ENCODE measurements at places on chromosomes 7 and 10.

- DNase-seq: no peak
Measured at GRCh38 chr10:59687657-59688056, 22.0 kb downstream of the SLC16A9 start.

GRCh38 chr7:28798274-28798673 lies 159.9 kb downstream of the TRIL start:
- DNase-seq: no peak

DNA sequence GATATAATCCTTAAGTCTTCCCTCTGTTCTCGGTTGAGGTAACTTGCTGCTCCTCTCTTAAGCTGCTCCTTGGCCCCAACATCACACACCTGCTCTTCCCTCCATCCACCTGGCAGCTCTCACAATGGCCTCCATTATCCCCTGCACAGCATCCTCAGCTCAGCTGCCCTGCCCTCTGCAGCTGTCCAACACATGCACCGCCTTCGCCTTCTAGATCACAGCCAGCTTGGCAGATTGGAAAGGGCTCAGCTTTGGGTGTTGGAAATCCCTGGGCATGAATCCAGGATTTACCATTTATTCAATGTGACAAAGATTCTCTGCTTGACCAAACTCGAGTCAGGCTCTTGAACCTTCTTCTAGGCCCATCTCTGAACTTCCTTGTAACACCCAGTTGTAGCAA lies 20.6 kb downstream of the RGR start:
- no peak for DNase-seq

DNA sequence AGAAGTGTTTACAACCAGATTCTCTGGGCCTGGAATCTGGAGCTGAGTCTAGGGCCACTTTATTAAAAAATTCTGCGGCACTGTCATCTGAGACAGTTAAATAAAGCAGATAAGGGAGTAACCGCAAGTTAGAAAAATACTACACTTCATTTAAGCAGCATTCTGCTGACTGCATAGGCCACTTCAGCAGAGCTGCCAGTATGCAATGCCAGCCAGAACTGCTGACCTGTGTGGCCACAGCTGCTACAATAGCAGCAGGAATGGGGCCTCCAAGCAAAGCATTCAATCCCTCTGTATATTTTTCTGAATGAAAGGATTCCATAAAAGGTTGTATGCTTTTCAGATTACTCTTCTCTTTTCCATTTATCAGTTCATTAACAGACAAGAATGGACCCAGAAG lies 136.0 kb downstream of the COL28A1 start:
- DNase-seq: no peak

DNA sequence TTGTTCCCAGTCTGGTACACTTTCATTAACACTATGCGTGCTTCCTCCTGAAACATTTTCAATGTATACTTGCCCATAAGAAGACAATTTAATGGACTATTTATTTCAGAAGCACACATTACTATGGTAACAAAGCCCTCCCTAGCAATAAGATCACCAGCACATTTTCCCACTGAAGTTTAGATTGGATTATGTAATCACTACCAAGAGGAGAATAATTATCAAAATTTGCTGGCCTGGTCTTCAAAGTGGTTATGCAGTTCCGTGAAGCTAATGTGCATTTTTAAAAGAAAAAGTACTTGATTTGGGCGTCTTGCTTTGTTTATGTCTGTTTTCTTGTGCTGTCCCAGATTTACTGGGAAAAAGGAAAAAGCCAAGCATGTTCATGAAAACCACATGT lies 61.9 kb downstream of the AP3M1 start:
- no peak for DNase-seq

- no peak for DNase-seq
Measured at GRCh38 chr7:108205311-108205710, 75.2 kb upstream of the LAMB4 start.

DNA sequence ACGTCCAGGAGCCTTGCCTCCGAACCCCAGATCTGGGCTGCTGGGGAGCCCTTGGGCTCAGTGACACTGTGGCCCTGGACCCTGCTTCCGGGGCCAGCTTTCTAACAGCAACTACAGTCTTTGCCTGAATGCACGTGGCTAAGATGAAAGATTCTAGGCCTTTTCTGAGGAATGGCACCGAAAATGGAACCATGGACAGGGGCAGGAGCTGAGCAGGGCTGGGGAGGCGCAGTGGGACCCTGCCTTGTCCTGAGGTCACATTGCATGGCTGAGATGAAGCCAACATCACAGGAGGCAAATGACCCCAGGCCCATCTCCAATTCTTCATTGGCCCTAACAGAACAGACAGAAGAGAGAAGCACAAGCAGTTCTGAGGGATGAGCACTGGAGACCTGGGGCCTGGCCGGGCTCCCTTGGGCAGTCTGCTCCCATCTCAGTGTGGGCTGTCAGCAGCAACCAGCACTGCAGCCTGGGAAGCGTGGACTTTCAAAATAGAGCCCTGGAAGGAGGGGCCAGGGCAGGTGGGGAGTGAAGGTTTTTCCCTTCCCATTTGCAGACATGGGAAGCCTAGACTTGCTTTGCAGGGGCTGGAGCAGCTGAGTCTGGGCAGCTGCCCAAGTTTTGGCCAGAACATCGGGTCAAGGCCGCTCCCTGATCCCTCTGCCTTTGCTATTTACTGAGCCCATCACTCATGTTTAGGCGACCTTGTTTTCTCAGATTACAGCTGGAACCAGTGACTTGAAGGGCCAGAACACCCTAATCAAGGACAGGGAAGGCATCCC lies 114.4 kb upstream of the TCERG1L start:
- no peak for DNase-seq

DNA sequence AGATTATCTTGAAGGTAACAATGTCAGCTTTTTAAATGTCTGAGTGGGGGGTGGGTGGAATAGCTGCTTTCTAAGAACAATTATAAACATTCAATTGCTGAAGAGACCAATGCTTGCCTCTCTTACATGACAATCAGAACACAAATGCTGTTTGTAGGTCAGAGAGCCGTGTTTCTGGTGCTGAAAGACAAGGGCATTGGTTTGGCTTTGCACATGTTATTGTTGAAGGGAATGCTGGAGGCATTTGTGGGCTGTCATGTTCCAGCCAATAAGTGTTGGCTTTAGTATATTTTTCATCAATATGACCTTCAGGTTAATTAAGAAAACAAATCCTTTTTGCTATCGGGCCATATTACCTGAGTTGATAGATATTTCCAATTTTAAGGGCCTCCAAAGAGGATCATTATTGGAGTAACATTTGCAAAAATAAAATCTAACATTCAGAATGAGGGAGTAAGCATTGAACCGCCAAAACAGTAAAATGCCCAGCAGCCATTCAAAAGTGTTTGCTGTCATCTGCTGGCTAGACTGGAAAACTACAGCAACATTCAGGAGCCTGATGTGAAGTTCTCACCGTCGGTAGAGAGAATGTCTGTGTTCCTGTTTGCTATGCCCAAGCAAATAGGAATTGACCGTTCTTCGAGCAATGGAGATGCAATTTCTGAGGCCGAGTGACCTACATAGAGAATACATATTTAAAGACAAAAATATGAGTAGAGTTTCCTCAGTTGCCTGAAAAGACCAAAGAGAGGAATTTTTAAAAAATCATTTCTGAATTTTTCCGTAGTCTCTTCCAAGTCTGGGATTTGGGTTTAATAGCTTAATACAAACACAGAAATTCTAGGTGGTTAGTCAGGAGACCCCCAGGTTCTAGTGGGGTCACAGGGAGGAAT lies 118.9 kb downstream of the APBB1IP start:
- no peak for DNase-seq

DNA sequence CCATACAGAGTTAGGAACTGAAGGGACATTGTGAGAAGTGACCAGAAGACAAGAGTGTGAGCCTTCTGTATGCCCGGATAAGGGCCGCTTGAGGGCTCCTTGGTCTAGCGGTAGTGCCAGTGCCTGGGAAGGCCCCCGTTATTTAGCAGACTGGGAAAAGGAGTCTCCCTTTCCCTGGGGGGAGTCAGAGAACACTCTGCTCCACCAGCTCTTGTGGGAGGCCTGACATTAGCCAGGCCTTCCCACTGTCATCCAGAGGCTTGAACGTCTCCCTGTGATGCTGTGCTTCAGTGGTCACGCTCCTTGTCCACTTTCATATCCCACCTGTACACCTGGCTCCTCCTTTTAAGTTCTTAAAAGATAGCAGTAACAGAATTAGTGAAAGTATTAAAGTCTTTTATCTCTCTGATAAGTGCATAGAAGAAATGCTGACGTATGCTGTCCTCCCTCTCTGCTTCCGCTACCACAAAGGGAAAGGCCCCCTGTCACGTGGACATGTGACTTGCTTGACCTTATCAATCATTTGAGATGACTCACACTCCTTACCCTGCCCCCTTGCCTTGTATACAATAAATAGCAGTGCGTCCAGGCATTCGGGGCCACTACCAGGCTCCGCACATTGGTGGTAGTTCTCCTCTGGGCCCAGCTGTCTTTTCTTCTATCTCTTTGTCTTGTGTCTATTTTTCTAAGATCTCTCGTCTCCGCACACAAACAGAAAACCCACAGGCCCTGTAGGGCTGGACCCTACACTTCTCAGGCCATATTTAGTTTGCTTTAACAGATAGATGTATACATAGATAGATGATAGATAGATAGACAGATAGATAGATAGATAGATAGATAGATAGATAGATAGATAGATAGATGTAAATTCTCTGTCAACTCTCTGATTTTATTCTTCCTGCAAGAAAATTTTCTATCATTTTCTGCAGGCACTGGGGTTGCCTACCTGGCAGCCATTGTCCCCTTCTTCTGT lies 131.5 kb upstream of the JCAD start:
- DNase-seq: no peak

DNA sequence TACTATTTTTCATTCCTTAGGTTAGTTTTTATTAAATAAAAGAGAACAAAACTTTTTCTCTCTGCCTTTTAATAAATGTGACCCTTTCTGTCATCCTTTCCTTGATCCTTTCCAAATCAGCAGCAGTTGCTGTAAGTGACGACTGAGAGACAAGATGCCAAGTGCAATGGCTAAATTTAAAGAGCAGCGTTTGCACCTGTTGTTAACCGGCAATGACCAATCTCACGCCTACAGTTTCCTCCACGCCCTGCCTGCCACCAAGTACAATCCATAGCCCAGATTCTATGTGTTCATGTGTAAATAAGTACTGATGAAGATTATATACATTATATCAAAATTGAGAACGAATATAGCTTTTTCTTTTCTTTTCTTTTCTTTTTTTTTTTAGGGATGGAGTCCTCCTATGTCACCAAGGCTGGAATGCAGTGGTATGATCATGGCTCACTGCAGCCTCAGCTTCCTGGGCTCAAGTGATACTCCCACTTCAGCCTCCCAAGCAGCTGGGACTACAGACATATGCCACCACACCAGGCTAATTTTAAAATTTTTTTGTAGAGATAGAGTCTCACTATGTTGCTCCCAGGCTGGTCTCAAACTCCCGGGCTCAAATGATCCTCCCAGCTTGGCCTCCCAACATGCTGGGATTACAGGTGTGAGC lies 6.5 kb upstream of the MCU start:
- DNase-seq: no peak

- no peak for DNase-seq
Measured at GRCh38 chr10:14623931-14624330, 150.8 kb downstream of the FAM107B start.

DNA sequence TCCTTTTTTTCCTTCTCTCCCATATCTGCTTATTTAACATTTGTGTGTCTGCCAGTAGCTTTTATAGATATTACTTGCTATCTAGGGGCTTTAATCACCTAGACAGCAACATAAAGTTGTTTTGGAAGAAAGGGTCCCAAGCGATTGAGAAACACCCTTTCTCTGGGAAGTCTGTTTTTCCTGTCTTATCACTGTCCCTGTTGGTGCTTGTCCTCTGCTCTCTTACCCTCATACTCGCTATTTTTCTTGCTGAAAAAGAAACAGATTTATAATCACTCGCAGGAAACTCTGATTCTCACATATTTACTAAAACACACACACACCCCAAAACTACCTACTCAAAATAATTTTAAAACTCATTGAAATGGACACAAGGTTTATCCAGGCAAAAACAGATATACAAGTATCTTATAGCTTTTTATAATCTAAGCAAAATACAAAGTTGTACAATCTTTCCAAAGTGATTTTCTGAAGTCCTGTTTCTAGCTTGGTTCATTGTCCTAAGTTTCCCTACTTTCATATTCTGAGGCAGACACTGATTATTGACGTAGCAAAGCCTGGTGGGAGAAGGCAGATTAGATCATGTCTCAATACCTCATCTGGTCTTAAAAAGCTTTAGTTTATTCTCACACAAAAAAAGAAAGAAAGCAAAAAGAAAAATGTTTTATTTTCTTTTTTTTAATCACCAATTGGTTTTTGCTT lies 157.3 kb downstream of the CACNA2D1 start:
- DNase-seq: no peak

GRCh38 chr7:87511510-87511909 lies 36.0 kb upstream of the ABCB4 start:
- no peak for DNase-seq

DNA sequence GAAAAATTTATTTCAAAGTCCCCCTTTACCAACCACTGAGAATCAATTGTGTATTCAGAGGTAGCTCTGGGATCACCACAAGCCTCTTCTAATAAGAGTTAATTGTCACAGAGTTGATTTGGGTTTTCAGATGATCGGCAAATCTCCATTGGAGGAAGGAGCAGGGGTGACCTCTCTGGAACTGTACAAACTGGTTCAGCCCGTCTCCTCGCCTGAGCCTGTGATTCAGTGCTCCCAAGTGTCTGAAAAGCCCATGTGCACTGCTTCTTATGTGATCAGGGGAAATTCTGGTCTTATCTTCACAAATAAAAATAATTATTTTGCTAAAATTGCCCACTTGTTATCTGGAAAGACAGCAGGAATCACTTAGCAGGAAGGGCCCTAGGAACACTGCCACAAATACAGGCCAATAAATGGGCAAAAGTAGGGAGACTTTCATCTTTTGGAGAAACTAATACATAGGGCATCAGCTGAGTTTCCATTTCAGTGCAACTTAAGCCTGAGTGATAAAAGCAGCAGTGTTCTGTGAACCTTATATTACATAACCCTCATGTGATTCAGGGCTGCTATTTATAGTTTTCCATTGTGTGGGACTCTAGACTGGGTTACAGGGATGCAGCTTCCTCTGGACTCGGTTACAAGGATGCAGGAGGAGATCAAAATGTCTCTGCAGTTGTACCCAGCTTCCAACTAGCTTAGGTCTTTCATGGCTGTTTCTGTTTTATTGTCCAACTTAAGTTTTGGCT lies 32.3 kb downstream of the CDK1 start:
- no peak for DNase-seq

DNA sequence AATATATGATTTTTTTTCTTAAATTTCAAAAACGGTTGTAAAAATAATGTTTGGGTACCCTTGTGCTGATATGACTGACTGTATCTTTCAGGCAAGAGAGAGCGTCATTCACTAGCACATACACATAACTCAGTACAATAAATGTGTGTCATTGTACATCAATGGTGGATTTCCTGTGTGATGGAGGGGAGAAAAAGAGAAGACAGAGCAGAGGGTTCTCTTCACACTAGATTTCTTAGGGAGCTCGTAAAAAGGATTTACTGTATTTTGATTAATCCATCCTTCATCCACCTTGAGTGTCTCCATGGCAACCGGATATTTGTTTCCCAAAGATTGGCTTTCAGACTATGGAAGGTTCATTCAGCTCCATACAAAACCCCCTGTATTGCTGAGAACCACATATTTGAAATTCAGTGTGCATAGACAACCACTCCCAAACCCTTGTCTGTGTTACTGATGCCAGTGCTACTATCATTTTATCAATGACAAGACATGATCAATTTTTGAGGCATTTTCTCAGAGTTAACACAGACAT lies 150.6 kb downstream of the AKR1D1 start:
- no peak for DNase-seq

GRCh38 chr10:95480102-95480900 lies 80.9 kb downstream of the SORBS1 start:
- DNase-seq: no peak

- no peak for DNase-seq
Measured at GRCh38 chr10:88089498-88089897, 226.1 kb downstream of the PTEN start.

- DNase-seq: no peak
Measured at GRCh38 chr7:17490825-17491224, 192.4 kb downstream of the AHR start.
